ENCODE measurements at places on chromosomes 3 and 15.
A peak's percentile ranks its signal among the peaks of the same experiment; 100 is the strongest.

- no peak for DNase-seq
Measured at GRCh38 chr15:42332331-42332730, 27.0 kb upstream of the CAPN3 start.

DNA sequence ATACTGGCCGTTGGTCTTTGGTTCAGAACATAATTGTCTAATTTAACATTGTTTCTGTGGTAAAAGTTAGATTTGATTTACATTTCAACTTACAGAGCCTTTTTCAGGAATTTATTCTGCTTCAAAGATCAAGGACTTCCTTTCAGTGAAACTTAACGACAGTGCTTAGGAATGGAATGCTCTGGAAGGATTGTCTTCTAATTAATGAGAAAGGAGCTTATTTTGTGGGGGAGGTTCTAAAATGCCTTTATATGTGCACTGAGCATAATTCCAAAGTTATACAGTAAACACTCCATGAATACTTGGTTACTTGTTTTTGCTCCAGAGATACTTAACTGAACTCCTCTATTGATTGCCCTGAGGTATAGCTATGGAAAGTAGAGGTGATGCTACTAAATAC, 75.7 kb downstream of the CACNA1D start:
- no peak for DNase-seq

- DNase-seq = no peak
Measured at GRCh38 chr3:152843955-152844354, 9.0 kb downstream of the P2RY1 start.

DNA sequence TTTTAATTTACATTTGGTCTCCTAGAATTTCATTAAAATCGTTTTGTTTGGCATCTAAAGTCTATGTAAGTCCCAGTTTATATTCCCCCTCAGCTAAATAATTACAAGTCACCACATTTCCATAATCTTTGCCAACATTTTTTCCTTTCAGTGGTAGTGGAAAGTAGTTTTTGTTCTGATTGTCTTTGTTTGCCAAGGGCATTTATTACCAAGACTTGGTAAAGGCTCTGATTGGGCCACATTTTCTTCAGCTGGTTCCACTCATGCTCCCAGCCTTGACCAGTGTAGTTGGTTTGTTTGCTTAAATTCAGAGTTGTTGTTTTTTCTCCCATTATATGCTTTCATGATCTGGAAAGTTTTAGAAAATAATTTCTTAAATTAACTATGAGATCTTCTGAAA, 153.4 kb upstream of the MME start:
- peak; percentile 8 for DNase-seq

- DNase-seq = no peak
Measured at GRCh38 chr15:37032091-37032775, 68.1 kb downstream of the MEIS2 start.

GRCh38 chr3:148089171-148089570, 608.5 kb upstream of the AGTR1 start:
- DNase-seq = no peak

DNA sequence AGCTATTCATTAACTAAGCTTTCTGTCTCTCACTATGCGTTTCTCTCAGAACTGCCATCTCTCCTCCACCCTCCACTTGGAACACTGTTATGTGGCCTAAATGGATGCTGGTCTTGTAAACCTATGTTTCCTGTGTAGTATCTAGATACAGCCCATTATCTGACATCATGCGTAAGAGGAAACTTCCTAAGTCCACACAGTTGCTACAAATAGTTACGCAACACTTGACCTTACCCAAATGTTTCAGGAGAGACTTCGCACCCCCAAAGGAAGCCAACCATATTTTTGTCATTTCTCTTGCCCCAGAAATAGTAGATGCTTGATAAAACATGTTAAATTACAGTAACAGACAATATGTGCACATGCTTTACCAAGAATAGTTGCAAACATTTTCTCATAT, 87.2 kb upstream of the TPRG1 start:
- DNase-seq = no peak

DNA sequence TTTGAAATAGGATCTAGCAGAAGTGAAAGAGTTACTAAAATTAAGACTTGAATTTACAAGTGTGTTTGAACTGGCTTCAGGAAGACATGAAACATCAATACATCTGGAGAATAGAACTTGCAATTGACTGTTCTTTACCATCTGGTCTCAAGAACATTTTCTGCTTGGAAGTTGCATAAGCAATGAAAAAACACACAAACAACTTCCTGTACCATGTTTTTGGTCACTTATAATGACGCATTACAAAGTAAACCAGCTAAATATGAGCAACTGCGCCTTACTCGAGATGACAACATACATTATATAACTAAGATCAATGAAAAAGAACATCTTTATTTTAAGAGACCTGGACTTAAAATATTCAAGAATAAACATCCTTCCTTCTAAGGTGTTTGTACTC, 112.5 kb downstream of the TIGIT start:
- DNase-seq = peak; percentile 36

DNA sequence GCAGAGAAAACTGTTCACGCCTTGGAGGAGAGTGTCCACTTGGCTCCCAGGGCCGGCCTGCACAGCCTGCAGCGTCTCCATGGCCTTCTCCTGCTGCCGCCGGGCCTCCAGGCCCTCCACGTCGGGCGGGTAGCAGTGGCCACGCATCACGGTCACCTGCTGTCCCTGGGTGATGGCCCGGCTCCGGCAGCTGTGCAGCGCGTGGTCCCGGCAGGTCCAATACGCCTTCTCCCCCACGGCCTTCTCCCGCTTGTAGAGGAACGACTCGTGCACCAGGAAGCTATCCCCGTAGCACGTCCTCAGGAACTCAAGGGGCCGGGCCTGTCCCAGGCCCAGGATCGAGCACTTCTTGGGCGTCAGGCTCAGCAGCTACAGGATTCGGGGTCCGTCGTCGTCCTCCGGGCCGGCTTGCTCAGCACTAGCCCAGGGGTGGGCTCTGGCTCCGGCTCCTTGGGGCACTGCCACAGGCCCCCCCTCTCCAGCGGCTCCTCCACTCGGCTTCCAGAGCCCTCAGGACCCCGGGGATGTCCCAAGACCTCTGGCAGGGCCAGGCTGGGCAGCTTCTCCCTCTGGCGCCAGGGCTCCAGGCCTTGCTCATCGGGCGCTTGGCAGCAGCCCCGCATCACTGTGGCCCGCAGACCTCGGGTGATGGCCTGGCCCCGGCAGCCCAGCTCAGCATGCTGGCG, 83.6 kb upstream of the FXR1 start:
- no peak for DNase-seq

GRCh38 chr15:90059208-90059985, 42.9 kb downstream of the IDH2 start:
- no peak for DNase-seq

DNA sequence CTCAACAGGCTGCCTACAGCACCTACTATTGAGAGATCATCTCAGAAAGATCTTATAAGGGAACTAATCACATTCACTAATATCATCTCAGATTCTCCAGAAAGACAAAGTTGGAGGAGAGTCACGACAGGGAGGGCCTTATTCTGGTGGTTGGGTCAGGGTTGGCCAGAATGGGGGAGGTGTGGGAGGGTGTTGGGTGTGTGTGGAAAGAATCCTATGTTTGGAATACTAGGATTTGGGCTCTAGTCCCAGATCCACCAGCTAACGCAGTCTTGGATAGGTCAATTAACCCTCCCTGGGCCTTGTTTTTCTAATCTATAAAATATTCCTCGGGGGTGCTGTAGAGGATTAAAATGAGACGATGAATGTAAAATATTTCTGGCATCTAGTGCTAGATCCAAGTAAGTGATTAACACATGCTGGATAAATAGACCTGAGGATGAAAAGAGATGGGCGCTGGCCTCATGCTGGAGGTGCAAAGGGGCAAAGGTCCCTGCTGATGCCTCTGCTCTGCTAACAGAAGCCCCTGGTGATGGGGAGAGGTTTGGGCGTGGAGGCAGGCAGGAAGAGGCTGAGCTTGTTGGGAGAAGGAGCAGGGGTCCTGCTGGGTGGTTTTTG, 67.6 kb upstream of the ETV5 start:
- DNase-seq = no peak

DNA sequence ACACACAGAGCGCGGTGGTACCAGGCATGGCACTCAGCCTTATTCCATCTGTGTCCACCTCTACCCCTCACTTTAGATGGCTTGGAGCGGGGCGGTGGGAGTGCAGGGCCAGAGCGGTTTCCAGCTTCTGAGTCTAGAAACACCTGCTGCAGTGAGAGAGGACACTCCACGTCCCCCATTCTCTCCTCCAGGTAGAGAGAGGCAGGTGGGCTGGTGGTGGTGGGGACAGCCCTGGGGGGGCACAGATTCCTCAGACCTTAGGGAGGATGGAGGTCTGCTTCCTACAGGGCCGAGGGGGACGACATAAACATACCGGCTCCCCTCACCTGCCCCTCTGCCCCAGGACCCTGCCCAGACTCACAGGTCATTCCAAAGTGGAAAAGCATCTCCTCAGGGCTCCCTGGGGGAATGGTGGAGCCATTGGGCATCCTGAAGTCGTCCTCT, 40.4 kb downstream of the MUC20 start:
- DNase-seq = no peak

DNA sequence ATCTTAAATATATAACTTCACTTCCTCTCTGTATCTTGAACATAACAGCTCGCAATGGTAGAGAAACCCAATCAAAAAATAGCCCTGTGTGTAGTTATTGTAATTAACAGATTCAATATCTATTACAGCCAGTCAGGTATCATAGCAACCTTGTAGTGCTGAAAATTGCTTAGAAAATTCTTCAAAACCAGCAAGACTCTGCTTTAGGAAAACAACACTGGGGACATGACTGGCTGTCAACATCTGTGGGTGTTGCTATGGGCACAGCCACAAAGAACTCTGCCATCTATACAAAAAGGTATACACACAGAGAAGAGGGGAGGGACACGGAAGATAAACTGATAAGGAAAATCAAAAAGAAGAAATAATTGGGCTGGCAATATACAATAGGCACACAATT, 101.2 kb downstream of the WDR72 start:
- DNase-seq = no peak

- DNase-seq = no peak
Measured at GRCh38 chr3:60391292-60391691, 860.0 kb downstream of the FHIT start.

DNA sequence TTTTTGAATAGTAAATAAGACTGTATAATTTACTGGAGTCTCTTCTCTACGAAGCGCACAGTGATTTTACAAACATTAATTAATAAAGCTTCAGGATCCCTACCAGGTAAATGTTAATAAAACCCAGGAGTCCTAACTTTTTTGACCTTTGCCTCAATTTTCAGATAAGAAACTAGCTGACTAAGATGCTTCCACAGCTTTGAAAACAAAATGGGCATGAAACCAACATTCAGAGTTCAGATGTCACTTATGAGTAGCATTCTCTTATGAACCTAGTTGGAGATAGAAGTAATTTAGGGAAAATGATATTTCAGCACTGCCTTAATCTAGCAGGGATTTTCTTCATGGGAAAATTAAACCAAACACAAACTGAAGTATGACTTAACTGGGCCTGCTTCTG, 13.0 kb upstream of the FHIT start:
- DNase-seq = no peak

DNA sequence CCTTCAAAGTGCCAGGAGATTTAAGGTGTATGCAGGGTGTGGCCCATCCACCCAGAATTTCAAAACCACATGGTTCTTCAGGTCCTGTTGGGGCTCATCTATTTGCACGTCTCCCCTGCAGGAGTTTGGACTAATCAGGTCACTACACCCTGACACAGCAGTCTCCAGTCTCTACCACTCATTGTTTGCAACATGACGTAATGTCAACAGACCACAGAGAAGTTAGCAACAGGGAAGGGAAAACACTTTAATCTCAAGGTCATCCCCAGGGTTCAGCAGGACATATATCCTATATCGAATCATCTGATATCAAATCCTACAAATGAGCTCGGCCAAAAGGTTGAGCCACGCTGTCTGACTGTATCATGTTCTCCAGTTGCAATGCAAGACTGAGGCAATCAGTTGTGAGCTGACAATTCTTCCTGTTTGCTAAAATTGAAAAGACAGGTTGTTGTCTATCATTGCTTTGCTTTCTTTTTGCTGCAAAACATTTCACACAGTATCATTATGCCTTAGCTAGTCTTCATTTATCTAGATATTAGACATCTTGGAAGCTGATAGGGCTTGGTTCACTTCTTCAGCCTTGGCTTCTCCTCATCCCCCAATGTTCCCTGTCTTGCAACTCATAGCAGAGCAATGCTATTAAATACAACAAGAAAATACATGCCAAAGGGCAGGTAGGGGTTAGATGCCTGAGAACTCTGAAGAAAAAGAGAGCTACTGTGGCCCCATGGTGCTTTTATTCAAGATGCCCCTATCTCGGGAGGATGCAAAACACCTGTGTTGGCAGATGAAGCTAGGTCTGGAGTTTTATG, 13.4 kb upstream of the LEKR1 start:
- DNase-seq = peak; percentile 42

GRCh38 chr15:71431343-71432336, 316.4 kb downstream of the THSD4 start:
- DNase-seq = no peak

DNA sequence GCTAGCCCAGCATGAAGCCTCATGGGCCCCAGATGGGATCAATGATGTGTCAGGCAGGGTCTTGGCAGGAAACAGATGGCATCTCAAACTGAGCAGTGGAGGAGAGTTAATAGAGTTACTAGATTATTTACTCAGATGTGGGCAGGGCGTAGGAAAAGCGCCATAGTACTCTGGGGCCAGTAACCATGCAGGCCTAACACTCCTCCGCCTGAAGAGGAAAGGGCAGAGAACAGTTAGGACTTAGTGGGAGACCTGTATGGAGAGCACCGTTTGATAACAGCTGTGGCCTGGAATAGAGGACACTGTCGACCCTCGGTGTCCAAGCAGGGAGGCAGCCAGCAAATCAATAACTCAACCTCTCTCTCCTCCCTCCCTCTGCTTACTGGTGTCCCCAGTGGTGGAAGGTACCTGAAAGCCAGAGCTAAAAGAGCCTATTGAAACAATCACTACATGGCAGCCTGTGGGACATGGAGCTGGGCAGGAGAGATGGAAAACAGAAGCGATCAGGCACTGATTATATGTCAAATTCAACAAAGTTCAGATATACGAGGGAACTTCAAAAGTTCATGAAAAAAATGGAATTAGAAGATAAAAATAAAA, 111.4 kb upstream of the CCNL1 start:
- DNase-seq = no peak

DNA sequence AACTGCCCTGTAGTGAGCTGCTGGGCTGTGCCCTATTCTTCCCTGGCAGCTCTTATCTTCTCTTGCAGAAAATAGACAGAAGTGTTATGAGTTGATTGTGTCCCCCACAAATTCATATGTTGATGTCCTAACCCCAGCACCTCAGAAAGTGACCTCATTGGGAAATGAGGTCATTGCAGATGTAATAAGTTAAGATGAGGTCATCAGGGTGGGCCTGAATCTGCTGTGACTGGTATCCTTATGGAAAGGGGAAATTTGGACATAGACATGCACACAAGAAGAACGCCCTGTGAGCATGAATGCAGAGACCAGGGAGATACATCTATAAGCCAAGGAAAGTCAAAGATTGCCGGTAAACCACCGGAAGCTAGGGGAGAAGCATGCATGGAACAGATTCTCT, 49.0 kb downstream of the SPSB4 start:
- DNase-seq = no peak

All from astrocyte of the spinal cord (primary cell).